GM20000 (cell line): ENCODE measurements at places on chromosomes 12 and 14.

DNA sequence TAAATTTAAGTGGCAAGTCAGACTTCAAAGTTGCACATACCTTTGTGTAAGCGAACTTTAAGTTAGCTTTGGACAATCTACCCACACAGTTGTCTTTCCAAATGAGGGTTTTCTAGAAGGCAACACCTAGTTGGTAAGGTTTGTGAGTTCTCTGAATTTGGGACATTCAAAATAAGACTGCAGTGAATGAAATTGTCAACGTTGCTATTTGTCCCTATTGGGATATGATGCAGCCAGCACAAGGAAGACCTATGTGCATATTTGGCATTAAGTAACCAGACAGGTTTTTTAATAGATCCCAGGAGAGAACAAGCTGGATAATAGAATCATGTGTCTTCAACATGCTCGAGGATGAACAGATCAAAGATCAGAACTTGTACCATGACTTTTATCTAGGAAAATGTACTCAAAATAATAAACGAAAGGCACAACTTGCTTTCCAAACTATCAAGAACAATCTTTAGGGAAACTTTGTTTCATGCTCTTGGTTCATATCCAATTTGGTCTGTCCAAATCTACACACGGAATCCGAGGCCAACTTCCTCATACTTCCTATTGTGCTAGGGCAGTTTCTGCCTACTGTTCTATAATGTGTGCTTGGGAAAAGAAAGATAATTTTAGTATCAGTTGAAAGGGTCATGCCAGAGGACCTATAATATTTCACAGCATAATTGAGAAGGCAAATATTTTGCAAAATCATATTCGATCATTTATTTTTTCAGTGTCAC lies 284.2 kb upstream of the SOX5 start:
- no peak for DNase-seq

DNA sequence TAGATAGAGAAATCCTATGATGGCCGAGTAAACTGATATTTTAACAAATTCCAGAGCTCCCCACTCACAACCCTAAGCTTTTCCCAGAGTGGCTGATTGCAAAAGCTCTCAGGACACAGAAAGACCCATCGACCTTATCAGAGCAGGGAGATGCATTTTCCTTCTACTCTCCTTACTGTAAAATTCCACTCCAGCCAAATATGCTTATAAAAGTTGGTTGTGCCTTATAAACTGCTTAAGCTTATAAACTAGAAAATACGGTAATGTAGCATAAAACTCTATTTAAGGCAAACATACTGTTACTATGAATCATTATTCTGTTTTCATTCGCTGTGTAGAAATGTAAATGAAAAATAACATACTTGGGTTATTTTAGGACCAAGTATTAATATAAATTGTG lies 41.6 kb upstream of the TRHDE start:
- no peak for DNase-seq

- no peak for DNase-seq
These were observed 342 bp downstream of the DICER1 start for GRCh38 chr14:95157048-95157326.

DNA sequence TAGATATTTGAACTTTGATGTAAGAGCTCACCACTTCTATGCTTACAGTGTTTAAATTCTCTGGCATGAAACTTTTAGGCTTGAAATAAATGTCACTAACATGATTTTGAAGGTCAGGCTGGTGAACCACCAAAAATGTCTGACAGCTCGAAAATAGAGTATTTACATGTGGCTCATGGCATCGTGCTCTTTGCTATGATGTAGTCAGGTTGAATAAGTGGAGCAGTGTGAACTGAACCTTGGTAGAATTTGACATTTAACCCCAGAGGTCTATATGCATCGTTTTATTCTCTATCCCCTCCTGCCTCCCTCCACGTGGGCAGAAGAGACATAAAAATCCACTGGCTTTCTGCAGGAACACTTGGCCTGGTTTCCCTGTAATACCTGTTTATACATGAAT lies 369.7 kb upstream of the ATP2B1 start:
- no peak for DNase-seq

- DNase-seq, result peak; percentile 81
These were observed 458 bp upstream of the HOXC4 start for GRCh38 chr12:54053003-54053750.

DNA sequence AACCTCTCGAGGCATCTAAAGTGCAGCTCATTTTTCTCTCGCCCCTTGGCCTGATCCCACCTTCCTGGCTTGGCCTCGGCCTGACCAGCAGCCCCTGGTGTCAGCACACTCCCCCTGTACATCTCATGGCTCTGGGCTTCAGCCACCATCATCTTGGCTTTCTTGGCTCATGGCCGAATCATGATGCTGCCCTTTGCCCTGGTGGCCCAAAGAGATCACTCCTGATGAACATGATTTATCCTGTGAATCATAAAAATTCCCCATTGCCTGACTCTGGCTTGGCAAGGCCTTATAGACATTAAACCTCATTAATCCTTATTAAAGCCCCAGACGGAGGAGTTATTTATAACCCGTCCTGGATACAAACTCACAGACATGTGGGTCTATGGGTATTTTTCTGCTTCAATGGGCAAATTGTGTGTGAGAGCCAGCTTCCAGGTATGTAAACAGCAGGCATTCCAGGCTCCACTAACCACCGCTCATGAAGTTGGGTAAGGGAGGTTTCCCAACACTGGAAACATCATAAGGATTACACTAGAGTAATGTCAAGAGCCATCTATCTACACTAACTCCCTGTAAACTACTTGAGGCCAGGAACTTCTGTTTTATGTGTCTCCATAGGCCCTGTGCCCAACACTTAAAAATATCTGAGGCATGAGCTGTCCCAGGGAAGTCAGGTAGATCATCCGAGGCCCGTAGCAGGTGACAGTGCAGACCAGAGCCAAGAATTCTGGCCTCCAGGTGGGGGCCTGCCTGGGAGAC lies 171.2 kb downstream of the TTC8 start:
- no peak for DNase-seq

DNA sequence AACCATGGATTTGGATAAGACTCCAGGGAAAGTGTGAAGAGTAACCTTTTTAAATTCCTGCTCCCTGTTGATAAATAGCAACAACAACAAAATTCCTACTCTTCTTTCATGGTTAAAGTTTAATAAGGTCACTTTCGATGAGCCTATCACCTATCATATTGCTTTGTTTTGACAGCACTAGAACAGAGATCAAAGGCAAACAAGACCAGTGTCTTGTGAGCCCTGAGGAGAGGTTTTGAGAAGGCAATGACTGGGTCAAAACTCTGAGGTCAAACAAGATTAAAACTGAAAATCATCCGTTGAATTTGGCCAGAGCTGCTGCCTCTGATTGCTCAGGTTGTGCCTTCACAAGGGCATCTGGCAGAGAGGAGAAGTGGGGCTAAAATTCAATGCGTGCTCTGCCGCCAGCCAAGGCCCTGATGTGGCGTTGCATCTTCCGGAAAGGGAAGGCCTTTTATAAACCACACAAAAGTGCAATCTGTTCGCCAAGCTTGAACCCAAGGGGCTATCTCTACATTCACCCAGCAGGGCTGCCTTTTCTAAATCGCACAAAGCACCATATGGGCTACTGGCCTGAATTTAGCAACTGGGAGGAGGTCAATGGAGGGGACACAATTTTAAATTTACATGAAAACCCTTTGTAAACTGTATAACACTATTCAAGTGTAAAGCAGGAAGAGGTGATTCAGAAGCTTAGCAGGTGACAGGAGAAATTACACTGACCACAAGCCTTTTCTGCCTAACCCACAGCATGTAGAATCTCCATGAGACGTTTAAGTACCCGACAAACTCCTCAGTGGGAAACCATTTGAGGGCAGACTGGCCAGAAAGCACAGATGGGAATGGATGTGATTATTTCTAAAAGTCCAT lies 140.8 kb downstream of the DAD1 start:
- peak; percentile 45 for DNase-seq

DNA sequence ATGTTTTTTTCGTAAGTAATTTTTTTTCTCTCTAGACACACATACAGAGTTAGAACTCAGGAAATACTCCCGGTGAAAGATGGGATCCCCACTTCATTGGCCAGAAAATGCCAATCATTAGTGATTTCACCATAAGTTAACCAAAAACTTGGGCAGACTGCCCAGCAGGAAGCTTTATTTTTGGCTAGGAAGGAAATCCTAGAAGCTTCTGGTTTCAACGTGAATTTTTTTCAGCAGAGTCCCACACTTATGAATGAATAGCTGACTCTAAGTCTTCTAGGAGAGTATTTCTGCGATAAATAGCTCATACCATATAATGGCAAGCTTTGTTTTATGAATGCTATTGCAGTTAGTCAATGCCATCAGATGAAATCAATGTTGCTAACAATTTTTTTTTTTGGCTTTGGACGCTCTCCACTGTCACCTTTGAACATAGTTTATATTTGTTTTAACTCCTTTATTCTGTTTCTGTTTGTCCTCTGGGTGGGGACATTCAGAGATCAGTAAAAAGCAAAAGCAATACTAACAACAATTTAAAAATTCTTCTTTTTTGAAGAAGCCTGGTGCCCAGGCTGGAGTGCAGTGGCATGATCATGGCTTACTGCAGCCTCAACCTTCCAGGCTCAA lies 9.5 kb downstream of the PPP1CC start:
- DNase-seq, result no peak

- DNase-seq, result no peak
These were observed 48.4 kb downstream of the ETV6 start for GRCh38 chr12:11697670-11698387.

- no peak for DNase-seq
These were observed 963 bp upstream of the TINF2 start for GRCh38 chr14:24243336-24243836.

GRCh38 chr14:69006346-69006745 lies 27.2 kb upstream of the ACTN1 start:
- DNase-seq, result no peak
